MV-4-11 (cell line): ENCODE measurements at places on chromosomes 12 and 14.

DNA sequence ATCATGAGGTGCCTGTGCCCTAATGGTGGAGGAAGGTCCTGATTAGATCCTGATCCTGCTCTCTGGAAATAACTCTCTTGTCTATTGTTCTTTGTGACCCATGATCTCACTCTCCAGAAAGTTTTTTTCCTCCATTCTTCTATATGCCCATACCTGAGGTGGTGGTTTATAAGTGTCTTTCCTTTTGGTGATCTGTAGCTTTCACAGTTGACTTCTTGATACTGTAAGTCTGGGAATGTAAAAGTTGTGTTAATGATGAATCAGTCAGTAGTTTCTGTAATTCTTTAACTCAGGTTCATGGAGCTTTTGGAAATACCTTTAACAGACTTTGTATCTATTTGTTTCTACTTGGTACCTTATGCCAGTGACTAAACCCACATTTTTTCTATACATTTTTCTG lies 444.0 kb upstream of the FLRT2 start:
- no peak for DNase-seq

DNA sequence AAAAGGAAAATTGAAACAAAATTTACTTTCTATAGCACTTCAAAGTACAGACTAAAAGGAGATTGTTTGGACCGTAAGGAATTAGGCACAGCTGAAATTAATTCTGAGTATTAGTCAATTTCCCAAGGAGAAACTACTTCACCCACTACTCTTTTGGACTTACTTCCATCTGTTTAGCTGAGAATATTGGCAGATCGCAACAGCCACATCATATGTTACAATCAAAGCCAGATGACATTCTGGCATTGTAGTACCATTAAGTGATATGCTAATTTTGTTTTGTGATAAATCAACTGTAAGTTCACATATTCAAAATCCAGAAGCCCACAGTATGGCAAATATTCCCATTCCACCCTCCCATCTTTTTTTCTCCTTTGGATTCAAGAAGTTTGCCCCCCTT lies 47.1 kb upstream of the ANKS1B start:
- no peak for DNase-seq

DNA sequence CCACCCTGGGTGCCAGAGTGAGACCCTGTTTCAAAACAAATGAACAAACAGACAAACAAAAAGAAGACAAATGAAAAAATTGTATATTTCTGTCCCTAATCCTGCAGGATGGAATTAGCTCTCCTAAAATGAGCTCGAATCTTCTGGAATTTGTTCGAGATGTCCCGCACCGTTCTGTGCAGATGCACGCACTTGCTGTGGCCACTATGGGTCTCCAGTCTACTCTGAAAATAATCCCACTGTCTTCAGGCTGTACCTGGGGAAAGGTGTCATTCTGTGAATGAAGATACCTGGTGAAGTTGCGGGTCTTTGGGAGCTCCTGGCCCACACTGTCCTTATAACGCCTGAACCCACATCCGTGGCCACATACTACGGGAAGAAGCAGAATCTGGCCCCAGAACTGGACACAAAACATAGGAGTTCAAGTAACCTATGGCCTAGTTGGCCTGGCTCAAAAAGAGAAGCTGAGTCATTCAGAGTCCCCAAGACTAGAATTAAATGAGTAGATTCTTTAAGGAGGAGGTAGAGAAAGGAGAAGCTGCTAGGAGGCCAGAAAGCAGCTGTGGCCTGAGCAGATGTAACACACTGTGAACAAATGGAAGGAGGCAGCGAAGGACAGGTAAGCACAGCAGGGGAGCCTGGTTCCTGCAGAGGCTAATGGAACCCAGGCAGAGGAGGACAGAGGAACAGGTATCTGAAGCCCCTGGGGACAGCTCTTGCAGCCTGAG lies 108.6 kb downstream of the FOXN3 start:
- peak; percentile 64 for DNase-seq

GRCh38 chr14:100765296-100765695 lies 38.6 kb downstream of the DLK1 start:
- no peak for DNase-seq

DNA sequence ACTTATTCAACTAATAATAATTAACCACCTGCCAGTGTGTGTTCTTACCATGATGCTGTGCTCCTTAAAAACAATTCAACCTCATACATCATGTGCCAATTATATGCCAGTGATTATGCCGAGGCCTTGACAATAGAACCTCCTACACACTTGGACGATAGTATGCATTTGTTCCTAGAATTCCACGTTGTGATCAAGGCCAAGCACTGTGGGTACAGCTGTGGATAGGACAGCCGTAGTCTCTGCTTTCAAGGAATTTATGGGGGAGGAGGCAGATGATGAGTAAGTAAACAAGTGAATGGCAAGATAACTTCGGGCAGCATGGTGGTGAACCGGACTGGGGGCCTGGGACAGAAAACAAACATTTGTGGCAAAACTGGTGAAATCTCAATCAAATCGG lies 18.0 kb upstream of the MYO1H start:
- DNase-seq = no peak

DNA sequence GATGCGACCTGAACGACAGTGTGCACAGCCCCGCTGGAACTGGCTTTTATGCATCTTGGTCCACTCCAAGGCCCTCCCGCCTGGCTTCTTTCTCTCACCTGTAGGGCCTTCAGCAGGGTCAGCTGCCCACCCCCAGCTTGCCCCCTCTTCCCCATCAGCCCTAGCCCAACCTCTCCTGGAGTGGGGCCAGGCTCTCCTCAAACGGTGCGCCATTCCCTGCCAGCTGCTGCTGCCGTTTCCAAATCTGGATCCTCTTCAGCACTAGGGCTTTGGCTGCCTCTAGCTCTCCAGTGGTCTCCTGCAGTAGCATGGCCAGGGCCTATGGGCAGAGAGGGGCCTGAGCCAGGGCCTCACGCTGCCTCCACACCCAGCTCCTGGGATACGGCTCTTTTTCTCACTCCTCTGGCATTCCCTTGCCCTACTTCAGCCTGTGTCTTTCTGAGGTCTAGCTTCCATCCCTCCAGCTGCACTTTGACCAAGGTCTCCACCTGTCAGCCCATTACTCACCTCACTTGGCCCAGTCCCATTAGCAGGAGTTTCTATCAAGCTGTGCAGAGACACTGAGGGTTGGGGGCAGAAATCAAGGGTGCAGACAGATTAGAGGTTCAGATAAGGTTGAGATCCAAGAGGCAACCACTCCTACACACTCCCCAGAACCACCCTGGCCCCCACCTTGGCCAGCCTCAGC lies 5.0 kb downstream of the STAT6 start:
- no peak for DNase-seq

- DNase-seq = peak; percentile 40
Observed at GRCh38 chr12:94133964-94134795, 14.2 kb upstream of the PLXNC1 start.
